Stimulated activated CD4-positive, alpha-beta T cell treated with anti-CD3 and anti-CD28 coated beads, Interleukin-1b, Interleukin-23, amount 100 ng/mL, for 1 hour (primary cell): ENCODE measurements at places on chromosomes 5 and 9.
A peak's percentile ranks its signal among the peaks of the same experiment; 100 is the strongest.

GRCh38 chr9:85742597-85742936 is 813 bp upstream of the AGTPBP1 start:
- DNase-seq = no peak

DNA sequence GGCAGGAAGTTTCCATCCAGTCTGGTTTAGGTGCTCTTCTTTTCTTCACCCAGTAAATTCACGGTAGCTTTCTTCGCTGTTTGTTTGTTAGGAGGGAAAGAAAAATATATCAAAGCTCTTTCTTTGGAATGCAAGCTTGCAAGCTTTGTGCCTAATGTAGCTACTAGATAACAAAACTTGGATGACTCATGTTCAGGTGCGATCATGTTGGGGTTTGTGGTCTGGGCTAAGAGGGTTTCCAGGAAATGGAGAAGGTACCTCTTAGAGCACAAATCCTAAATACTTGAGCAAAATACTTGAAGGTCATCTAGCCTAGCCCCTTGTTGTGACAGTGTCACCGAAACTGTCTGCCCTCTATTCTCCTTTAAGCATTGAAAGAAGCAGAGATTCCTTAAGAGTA is 17.7 kb downstream of the SRP19 start:
- DNase-seq = peak; percentile 17

GRCh38 chr5:132877938-132878337 is 4.5 kb downstream of the LEAP2 start:
- DNase-seq = no peak

GRCh38 chr5:134552301-134552700 is 26.8 kb downstream of the JADE2 start:
- no peak for DNase-seq

DNA sequence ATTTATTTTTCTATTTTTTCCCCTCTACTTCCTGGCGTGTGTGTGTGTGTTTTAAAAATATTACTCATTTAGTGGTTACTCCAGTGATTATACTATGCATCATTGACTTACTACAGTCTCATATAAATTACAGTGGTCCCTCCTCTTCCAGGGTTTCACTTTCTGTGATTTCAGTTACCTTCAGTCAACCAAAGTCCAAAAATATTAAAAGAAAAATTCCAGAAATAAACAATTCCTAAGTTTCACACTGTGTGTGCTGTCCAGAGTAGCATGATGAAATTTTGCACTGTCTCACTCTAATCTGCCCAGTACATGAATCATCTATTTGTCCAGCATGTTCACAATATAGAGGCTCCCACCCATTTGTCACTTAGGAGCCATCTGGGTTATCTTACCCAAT is 47.4 kb upstream of the CCDC112 start:
- no peak for DNase-seq

GRCh38 chr9:133701981-133702797 is 36.0 kb downstream of the SARDH start:
- DNase-seq = peak; percentile 41

DNA sequence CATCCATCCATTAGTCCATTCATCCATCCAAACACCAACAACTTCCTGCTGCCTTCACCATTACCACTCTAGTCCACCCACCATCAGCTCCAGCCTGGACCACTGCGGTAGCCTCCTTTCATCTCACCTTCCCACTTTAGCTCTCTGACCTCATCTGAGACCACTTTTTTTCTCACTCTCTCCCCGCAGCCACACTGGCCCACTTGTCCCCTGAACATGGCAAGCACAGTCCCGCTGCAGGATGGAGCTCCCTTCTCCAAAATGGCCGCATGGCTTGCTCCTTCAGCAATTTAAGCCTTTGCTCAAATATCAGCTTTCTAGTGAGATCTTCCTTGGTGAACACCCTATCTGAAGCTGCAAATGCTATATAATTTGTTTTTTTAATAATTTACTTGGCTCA is 11.1 kb downstream of the CSF1R start:
- DNase-seq = no peak

GRCh38 chr9:9229269-9229668 is 1383.5 kb downstream of the PTPRD start:
- DNase-seq = no peak

- no peak for DNase-seq
Observed at GRCh38 chr5:75567710-75568109, 43.5 kb upstream of the ANKDD1B start.

DNA sequence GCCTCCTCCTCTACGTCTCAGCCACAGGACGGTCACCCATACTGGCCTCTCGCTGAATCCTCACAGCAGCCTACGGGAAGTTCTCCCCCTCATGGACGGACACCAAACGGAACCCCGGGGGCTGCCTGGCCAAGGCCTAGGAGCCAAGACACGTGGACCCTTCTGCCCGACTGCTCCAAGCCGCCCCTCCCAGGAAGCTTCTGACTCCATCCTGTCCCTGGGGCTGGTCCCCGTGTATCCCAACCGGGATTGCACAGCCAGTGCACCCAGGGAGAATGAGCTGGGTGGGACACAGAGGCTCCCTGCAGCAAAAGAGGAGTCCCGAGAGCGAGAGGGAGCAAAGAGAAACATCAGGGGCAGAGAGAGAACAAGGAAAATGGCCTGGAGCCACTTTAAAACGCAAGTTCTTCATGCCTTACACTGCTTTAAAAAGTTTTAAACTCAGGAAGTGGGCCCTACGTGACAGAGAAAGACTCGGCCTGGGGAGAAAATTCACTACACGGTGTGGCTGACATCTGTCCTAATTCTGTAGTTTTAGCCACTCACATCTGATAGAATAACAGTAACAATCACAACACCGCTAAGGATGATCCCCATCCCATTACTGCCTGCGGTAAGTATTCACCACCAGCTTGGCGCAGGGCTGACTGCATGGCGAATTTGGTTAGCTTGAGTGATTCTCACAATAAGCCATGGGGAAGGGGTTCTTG is 3.0 kb downstream of the FAM78A start:
- DNase-seq = no peak

GRCh38 chr5:79257314-79257713 is 21.4 kb downstream of the JMY start:
- DNase-seq = no peak

GRCh38 chr5:125113328-125113727 is 366.9 kb upstream of the ZNF608 start:
- no peak for DNase-seq

GRCh38 chr9:99746406-99746805 is 75.3 kb upstream of the NR4A3 start:
- no peak for DNase-seq

DNA sequence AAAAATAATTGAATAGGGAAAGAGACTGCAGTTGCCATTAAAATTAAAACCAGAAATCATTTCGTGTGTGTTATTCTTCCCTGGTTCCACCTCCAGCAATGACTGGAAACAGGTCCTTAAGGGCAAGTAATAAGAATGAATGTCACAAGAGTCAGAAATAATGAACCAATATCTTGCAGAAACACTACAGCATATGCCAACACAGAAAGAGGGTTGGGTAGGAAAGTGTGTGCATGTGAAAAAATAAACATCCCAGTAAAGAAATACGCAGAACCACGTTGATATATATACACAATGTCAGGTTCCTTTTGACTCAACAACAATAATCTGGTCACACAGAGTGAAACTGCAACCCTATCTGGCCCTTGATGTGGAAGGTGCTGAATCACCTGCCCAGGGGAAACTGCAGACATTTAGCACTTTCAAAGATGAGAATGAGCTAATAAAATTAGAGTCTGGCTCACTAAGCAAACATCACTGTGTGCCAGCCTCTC is 15.0 kb downstream of the HMHB1 start:
- no peak for DNase-seq

DNA sequence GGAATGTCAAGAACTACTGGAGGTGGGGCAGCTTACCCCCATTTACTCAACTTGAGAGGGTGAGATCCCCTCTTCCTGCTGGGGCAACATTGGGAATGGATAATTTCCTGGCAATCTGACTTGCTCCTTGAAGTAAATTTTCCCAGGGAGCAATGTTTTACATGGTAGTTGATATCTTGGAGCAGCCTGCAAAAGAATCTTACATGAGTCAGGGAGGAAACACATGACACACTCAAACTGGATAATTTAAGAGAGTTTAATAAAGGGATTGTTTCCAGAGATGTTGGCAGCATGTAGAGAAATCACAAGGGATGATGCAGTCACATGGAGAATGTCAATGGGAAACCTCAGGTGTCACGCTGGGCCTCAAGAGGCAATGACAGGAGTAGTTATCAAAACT is 212.5 kb downstream of the GAS1 start:
- DNase-seq = no peak

GRCh38 chr5:125142458-125142857 is 396.0 kb upstream of the ZNF608 start:
- DNase-seq = no peak

DNA sequence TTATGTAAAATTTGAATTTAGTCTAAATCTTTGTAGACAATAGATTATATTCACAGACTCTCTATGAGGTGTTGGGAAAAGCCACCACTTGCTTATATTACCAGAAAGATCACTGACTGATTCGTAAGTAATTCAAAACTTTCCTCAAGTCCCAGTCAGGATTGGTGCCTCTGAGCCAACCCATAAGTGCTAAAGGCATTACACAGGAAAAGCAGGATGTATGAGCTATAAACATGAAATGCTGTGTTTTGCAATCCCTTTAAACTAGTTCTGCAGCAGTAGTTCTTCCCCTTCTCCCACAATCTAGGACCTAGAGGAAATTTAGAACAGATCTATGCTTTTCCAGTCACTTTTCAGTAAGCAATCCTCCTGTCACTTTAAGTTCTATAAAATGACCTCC is 48.0 kb downstream of the SHLD3 start:
- DNase-seq = no peak

DNA sequence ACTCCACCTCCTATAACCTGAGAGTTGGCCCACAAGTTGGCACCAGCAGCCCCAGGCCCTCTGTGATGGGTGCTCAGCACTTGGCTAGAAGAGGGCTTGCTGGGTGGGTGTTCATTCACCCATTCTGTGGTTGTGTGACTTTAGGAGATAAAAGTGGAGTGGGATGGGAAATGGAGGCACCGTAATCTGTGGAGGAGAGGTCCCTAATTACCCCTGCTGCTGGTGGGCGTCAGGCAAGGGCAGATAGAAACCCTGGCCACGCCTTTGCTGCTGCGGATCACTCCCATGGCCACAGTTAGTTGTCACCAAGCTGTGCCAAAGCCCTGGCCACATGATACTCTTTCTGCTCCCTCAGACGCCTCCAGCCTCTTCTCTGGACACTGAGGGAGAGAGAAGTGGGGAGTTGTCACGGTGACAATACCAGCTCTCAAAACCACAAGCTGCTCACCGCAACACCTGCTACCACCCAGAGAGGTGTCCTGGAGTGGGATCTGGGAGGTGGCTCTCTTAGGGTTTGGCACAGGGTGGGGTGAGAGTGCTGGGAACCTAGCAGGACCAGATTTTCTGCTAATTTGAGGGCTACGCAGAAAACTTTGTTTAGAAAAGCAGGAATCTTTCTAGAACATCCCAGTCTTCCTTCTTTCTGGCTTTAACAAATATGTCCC is 12.0 kb upstream of the NEUROG1 start:
- no peak for DNase-seq

GRCh38 chr5:53507013-53507412 is 26.6 kb downstream of the FST start:
- DNase-seq = no peak

DNA sequence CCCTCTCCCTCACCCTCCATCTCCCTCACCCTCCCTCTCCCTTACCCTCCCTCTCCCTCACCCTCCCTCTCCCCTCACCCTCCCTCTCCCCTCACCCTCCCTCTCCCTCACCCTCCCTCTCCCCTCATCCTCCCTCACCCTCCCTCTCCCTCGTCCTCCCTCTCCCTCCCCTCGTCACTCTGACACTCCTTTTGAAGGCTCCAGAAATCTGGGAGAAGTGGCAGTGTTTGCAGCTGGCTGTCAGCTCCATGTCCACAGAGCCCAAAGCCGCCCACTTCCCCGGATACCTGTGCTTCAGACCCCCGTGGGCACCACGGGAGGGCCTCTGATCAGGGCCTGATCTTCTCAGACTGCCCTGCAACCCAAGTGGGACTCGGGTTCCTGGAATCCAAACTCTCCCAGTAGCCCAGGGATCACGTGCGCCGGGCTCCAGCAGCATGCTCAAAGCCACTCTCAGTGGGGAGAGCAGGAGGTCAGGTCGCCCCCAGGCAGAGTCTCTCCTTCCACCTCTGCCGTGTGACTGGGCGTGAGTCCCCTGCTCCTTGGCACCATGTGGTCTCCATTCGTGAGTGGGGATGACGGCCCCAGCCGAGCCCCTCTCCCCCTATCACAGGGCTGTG is 33.1 kb downstream of the DBH start:
- DNase-seq = no peak

DNA sequence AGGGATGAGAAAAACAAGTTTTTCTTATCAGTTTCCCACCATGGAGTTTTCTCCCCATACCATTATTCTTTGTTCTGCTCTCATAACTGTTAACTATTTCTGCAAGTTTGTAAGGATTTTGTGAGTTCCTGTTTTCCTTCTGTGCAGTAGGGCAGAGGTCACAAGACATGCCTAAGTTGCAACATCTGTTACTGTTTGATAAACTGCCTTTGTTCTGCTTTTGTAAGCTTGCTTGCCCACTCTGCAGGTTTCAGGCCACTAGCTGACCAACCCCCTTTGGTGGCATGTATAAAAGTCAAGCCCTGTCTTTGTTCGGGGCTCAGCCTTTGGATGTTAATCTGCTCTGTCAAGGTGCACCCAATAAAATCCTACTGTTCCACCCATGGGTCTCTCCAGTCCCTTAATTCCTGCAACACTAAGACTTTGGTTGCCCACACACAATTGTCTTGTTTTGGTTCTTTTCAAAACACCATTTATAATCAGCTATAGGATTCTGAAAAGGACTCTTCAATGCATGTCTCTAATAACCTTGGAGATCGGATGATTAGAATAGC is 545.4 kb downstream of the CDH9 start:
- DNase-seq = no peak

- DNase-seq = no peak
Observed at GRCh38 chr9:120242116-120242811, 337.7 kb downstream of the CDK5RAP2 start.

GRCh38 chr9:134372581-134373267 is 46.5 kb downstream of the RXRA start:
- no peak for DNase-seq

DNA sequence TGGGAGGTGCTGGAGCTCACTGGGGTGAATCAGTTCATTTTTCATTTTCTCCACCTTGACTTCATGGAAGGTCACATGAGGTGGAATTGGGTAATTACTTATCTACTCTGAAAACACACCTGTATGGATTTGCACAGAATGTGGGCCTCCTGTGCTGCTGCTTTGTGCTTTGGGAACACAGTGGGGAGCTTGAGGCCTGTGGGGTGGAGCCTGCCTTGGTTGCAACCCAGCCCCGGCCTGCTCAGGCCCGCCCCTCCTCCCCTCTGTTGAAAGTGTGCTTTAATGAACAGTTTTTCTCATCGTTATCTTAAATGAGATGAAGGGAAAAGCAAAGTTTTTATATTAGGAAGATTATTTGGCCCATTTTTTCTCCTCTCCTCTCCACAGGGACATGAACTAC is 28.5 kb upstream of the DMRT3 start:
- no peak for DNase-seq

GRCh38 chr9:19050637-19051591 is 1.7 kb downstream of the RRAGA start:
- no peak for DNase-seq

GRCh38 chr9:106892632-106893031 is 29.7 kb downstream of the ZNF462 start:
- DNase-seq = no peak

- no peak for DNase-seq
Observed at GRCh38 chr5:41425736-41426135, 84.7 kb downstream of the PLCXD3 start.

GRCh38 chr5:147396070-147396823 is 113.6 kb downstream of the DPYSL3 start:
- no peak for DNase-seq

- DNase-seq = no peak
Observed at GRCh38 chr9:77910194-77910621, 121.4 kb downstream of the GNAQ start.

- DNase-seq = no peak
Observed at GRCh38 chr9:137511758-137512463, 38.3 kb downstream of the PNPLA7 start.
